Jurkat, Clone E6-1 (cell line): ENCODE measurements at places on chromosomes 2 and 18.

- DNase-seq, result no peak
Measured at GRCh38 chr2:58097025-58097424, 50.4 kb downstream of the VRK2 start.

GRCh38 chr2:200821686-200822245, 10.1 kb downstream of the BZW1 start:
- no peak for DNase-seq

DNA sequence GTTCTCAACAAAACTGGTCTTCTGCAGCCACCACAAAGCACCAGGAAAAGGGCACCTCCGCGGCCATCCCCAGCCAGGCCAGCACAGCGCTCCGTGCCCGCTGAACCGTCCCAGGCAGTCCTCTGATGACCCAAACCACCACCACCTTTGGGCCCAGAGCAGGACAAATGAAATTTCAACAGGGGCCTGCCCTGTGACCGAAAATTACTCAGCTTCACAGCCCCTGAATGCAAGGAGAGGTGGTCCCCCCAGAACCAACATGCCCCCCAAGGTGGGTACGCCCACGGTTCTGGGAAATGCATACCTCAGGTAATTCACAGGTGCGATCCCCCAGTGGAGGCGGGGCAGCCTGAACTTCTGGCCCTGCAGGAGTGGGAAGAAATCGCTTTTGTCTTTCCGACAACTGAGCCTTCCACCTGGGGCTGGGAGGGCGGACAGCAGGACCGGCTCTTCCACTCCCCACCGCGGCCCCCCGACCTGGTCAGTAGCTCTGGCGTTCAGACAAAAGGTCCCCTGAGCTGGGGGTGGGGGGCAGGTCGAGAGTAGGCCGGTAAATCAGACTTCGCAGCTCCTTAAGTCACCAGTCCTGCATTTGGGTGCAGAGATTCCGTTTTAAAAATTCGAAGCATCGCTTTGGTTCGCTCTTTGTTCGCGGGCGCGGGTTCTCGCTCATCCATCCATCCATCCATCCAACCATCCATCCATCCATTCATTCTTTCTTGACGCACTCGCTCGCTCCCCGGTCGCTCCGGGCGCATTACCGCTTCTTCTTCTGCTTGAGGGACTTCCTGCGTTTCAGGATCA, 1.4 kb downstream of the ARL4C start:
- DNase-seq, result no peak

- no peak for DNase-seq
Measured at GRCh38 chr2:161008311-161008710, 151.9 kb upstream of the TANK start.

DNA sequence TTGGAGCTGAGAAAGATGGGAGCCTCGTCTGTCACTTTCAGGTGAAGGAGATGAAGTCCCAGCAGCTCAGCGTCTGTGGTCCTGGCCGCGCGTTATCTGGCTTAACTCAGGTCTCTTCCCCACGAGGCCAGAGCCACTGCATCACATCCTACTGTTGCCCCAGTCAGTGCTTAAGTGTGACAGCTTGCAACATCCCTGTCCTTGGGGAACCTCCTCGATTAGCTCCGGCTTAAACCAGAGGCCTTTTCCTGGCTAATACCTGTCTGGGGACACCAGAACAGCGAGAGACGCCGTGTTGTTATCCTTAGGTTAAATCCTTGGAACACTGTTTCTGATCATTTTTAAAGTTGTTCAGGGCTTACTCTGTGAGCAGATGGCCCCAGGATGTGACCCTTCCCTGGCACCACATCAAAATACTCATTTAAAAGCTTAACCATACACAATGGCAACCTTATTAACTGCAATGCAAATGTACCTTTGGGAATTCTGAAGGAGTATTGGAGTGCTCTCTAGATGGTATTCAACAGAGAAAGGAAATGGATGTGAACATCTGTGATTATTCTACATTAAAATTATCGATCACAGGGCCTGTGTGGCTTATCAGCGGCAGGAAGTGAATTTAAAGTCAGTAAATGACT, 61.2 kb upstream of the SPP2 start:
- DNase-seq, result no peak

DNA sequence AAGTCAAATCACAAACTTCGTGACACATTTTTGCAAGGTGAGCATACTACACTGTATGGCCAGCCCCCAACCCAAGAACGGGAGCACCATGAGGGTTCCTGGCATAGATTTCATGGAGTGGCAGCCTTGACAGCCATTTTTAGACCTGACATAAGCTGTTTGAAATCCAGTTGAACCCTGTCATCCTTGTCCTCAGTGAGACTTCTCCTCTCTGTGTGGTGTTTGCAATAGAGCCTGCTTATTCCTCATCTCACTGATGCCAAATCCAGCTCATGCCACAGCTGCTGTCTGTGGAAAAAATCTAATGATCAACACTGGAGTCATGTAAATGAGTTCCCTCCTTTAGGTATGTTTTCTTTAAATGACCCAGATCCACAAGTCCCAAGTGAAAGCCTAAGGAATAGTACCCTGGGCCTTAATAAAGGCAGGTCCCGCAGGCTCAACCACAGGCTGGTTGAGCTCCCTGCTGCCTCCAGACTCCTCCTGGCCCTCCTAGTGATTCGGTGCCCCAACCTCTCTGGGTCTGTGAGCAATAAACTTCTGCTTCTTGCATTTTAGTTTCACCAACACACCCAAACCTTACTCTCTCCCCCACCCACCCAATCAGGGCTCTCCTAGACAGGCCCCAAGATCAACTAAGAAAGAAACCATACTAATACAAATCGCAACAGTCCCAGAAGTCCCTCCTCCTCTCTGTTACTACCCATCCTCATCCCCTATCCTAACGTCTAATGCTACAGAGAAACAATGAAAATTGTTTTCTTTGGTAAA, 8.4 kb upstream of the CREG2 start:
- DNase-seq, result no peak

DNA sequence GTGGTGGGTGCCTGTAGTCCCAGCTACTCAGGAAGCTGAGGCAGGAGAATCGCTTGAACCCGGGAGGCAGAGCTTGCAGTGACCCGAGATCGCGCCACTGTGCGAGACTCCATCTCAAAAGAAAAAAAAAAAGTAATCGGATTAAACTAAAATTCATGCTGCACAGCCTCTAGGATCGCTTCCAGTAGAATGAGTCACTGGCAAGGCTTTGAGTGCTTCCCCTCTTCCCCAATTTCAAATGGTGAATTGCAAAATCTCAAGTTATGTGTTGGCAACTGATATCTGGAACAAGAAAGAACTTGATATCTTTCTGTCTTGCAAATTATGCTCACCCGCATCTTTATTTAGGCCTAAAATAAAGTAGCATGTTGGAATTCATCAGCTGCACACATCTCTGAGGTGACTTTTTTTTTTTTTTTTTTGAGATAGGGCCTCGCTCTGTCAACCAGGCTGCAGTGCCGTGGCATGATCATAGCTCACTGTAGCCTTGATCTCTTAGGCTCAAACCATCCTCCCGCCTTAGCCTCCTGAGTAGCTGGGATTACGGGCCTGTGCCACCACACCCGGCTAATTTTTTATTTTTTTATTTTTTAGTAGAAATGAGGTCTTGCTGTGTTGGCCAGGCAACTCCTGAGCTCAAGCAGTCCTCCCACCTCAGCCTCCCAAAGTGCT, 12.7 kb downstream of the TTC39C start:
- no peak for DNase-seq

DNA sequence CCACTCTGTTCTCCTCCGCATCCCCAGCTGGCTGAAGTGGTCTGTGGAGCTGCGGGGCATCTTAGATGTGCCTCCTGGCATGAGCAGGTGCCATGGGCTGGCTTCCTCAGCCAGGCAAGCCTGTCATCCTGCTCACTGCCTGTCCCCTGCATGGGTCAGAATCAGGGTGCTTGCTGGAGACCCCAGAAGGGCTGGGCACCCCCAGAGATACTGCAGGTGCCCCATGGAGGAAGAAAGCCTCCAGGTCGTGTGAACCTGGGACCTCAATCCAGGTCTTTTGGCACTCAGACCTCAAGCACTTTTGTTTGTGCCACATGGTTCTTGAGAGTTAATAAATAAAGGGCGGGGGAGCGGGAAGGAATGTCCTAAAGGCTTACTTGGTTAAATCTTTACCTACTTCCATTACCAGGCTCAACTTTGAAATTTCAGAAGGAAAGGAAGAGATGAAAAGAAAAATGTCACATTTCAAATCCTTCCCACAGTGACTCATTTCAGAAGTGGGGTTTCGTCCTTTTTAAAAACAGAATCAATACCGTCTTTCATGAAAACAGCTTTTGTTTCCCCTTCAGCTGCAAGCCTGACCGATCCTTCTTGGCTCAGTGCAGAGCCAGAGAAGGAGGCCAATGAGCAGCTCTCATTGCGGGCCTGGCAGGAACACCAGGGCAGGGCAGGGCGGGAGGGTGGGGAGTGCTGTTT, 69.9 kb downstream of the RHOB start:
- no peak for DNase-seq

DNA sequence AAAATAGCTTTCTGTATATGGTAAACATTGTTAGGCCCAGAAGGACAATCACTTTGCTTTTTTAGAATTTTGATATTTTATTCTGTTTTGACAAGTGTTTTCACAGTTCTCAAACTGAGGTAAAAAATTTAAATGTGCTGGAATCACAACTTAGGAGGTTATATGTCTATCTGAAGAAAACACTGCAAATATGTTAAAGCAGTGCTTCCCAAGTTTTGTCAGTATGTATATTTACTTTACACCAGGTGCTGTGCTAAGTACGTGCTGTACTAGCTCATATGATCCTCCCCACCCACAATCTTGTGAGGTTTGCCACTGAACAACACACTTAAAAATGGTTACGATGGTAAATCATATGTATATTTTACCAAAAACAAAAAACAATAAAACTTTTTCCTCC, 124.2 kb downstream of the CABYR start:
- DNase-seq, result no peak

GRCh38 chr18:58545338-58546296, 83.3 kb downstream of the ALPK2 start:
- no peak for DNase-seq

GRCh38 chr18:1573732-1574131, 669.1 kb downstream of the ADCYAP1 start:
- DNase-seq, result no peak

DNA sequence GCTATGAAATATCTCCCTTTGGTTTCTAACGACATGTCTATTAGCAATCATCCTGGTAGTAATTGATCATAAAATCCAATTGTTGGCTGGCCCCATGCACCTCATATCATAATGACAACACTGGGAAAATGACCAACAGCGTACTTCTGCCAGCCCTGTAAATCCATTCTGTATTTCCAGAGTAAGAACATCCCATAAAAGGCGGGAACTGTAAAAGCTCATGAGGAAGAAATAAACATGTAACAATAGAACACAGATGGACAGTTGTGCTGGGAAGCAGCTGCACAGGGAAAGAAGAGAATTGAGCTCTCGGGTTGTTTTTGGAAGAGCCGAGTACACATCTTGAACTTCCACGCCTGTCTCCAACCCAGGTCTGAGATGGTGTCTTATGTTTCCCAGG, 218.7 kb downstream of the CMPK2 start:
- DNase-seq, result no peak

DNA sequence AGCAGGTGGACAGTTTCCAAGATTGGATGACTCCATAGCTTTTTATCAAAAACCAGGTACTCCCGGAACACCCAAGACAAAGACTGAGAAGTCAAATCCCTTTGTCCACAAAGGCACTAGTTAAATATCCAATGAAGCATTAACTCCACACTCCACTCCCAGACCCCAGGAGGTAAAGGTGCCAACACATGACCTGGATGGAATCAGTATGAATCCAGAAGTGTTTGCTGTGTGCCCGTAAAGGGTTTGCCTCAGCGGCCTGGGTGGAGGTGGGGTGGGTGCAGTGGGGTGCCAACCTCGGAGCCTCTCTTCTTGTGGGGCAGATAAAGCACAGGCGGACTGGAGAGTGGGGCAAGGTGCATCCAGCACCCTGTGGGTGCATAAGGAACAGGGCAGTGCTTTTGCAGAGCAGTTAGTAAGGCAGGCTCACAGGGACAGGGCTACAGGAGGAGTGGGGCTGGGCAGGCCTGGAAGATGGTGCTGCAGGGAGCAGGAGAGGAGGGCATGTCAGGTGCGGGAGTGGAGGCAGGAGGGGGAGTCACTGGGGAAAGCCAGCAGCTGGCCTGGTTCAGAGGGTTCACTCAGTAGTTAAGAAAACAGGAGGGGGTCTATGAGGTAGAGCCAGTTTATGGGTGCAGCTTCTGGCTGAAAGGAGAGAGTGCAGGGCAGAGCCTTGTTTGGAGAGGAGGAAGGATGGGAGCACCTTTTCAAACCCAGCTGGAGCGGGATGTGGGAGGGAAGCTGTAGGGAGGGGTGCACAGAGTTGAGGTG, 208.4 kb upstream of the SMAD2 start:
- no peak for DNase-seq

- DNase-seq, result peak; percentile 82
Measured at GRCh38 chr2:211930331-211930730, 608.3 kb downstream of the ERBB4 start.

GRCh38 chr2:154161286-154161685, 289.6 kb downstream of the GALNT13 start:
- no peak for DNase-seq
